ENCODE measurements at places on chromosomes 6 and 20.

GRCh38 chr6:118641042-118641441, 10.3 kb downstream of the CEP85L start:
- DNase-seq, result no peak

GRCh38 chr6:28353981-28354676, 4.4 kb downstream of the ZKSCAN3 start:
- no peak for DNase-seq

DNA sequence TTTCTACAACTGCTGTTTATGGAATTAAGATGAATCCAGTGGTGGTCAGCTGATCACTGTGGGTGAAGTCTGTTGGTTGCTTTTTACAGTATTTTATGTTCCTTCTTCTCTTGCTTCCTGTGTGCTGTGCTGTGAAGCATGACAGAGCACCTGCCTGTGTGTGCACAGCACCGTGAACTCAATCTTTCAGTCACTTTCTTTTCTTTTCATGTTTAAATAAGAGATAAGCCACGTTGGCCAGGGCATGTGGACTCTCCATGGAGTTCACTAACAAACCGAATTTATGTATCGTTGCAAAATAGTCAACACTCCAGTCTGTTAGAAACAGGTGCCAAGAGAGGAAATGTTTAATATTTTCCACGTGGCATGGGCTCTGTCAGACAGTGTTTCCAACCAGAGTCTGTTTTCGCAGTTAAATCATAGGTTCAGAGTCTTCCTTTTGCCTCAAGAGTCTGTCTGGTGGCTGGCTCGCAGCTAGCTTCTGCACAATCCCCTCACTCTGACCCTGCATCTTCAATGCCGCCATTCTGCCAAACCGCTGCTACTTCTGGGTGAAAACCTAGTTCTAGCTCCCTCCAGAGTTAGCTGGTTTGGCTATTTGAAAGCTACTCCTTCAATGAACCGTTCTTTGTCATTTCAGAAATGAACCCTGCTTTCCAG, 73.2 kb downstream of the QRSL1 start:
- no peak for DNase-seq

DNA sequence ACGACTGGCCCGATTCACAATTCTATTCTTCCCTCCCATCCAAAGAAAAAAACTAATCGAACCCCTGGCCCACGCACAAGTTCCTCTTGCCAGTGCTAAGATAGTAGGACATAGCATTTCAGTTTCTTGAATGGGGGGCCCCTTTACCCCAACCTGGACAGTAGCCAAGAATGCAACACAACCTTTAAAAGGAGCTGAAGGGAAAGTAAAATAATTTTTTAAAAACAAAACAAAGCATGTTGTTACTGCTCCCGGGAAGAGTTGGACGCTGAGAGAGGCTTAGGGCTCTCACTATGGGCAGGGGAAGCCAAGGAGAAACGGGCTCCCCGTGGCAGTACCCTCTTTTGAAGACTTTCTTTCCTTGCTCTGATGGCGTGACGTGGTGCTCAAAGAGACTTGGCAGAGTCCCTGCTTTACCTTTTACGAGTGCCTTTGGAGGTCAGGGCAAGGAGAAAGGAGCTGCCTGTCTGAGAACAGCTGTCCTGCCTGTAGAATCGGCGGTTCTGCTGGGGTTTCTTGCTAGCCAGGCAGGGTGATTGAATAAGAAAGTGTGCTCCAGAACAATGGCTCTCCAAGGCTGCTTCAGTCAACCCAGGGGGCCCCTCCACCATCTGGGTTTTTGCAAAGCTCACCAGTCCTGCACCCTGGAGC, 5.8 kb downstream of the TFAP2C start:
- no peak for DNase-seq

- DNase-seq, result peak; percentile 55
Measured at GRCh38 chr6:52310932-52311331, 26.4 kb upstream of the MCM3 start.
